Mucosa of descending colon (tissue), 3 donors: ENCODE measurements at places on chromosomes 3 and 15.
A peak's percentile ranks its signal among the peaks of the same experiment; 100 is the strongest.

- no peak for DNase-seq
Measured at GRCh38 chr3:39754549-39754948, 54.9 kb upstream of the MYRIP start.

- DNase-seq = no peak
Measured at GRCh38 chr15:48367483-48367882, 36.3 kb downstream of the DUT start.

- no peak for DNase-seq
Measured at GRCh38 chr3:37598808-37599581, 262.7 kb upstream of the CTDSPL start.

- DNase-seq = no peak
Measured at GRCh38 chr15:86446253-86446640, 366.6 kb downstream of the AGBL1 start.

DNA sequence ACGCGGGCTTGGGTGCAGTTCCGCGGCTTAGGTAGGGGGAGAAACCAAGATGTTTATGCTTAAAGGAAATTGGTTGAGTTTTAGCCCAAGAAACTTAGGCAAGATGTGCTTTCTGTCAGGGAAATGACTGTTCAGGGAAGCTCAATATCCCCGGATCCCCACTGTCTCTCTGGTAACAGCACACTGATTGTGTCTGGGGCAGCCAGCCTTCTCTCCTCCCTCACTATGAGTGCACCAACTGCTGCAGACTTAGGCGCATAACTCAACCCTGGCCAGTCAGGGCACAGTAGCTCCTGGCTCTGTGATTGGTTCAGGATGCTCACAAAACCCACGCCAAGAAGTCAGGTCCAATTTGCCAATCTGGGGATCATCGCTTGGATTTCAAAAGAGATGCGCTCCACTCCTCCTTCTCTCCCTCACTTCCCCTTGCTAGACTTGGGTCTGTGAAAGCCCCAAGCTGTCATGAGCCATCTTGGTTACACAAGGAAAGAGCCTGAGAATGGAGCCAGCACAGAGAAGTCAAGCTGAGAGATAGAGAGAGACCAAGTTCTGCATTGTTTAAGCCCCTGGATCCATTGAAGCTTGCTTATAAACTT is 42.5 kb upstream of the CACNA2D3 start:
- DNase-seq = no peak

- DNase-seq = no peak
Measured at GRCh38 chr3:31836131-31837075, 144.7 kb downstream of the OSBPL10 start.

DNA sequence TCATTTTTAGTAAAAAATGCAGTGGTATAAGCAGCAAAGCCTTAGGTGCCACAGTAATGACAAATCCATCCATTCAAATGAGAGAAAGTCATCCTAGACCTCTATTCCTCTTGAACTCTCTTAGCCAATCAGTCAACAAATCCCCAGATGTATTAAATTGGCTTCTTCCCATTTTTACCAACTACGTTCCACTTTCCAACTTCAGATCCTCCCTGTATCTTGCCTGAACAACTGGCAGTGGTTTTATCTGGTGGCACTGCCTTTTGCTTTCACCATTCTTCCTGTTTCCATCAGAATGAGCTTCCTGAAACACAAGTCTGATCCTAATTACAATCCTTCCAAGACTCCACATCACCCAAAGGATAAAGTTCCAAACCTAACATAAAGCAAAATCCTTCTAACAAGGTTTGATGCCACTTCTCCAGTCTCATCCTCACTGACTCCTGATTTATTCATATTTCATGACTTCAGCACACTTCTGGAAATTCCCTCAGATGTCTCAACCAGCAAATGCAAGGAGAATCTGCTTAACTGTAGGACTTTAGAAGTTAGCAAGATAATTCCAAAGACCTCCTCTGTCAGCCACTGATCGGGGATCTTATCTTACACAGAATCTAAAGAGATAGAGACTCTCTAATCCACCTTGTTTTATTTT is 69.8 kb upstream of the SLC4A7 start:
- no peak for DNase-seq

- no peak for DNase-seq
Measured at GRCh38 chr15:82958638-82959037, 6.1 kb upstream of the HOMER2 start.

DNA sequence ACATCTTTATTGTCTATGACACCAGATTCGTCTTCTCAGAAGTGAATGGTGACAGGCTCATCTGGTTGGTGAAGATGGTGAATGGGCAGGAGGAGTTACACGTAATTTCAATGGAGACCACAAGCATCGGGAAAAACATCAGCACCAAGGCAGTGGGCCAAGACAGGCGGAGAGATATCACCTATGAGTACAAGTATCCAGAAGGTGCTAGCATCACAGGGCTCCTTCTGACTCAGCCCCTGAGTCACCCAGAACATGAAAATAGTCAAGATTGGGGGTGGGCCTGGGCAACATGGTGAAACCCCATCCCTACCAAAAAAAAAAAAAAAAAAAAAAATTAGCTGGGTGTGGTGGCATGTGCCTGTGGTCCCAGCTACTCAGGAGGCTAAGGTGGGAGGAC is 32.6 kb downstream of the TGM4 start:
- no peak for DNase-seq

GRCh38 chr3:157354722-157355121 is 81.9 kb upstream of the PTX3 start:
- peak; percentile 29 for DNase-seq

GRCh38 chr15:71891026-71891425 is 80.7 kb downstream of the NR2E3 start:
- DNase-seq = no peak

GRCh38 chr3:71708476-71709105 is 16.6 kb downstream of the EIF4E3 start:
- no peak for DNase-seq

DNA sequence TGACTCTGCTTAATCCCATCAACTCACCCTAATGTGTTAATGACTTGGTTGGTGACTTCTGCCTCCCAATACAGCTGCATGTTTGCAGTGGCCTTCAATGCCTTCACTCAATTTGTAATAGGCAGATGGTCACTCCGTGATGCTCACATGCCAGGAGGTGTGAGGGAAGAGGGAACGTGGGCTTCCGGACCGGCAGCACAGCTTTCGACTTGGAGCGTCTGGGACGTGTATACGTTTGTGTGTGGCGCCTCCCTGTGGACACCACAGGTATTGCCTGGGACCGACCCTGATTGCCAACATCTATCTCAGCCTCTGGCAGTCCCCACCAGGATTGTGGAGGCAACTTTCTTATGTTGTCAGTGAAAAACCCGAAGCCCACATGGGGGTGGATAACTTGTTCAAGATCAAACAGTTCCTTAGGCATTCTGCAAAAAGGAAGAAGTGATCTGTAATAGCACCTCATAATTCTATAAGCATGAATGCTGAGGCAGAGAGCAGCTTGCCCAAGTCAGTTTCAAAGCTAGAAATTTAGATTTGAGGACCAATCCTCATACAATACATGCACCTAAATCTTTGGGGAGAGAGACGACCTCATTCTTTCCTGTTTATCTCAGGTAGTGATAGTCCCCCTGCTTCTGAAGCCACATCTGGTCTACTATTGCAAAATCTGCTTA is 16.9 kb downstream of the MRPL46 start:
- DNase-seq = peak; percentile 70

DNA sequence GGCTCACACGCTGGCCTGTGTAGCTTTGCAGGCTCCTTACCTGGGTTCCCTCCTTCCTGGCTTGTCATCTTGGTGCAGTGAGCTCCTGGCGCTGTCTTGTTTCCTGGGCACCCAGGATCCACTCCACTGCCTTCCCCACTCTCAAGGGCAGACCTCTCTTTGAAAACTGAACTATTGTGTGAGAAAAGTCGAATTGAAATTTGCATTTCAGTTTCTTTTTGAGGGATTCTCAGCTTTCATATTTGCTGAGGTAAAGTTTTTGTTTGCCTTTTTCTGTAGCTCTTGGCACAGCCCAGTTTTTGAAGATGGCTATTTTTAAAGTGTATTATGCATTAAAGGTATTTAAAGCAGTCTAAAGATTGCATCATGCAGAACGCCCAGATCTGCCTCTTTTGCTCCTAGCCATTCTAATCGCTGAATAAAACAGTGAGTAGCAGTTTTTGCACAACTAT is 70.1 kb downstream of the CCK start:
- DNase-seq = no peak

DNA sequence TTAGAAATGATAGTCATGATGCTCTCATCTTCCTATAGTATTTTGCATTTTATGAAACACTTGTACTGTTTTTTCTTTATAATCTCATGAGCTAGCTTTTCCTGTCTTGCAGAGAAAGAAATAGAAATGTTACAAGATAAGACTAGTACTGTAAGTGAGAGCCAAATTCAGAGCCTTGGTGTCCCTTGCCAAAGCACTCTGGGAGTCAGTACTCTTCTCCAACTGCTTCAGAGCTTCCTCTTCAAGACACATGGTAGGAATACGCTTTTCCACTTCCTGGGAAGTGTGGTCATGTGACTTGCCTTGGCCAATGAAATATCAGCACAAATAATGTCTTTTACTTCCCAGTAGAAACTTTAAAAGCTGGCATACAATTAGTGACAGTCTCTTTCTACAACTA is 112.4 kb downstream of the SEMA6D start:
- DNase-seq = no peak

- no peak for DNase-seq
Measured at GRCh38 chr15:49495993-49496753, 73.1 kb downstream of the FGF7 start.

DNA sequence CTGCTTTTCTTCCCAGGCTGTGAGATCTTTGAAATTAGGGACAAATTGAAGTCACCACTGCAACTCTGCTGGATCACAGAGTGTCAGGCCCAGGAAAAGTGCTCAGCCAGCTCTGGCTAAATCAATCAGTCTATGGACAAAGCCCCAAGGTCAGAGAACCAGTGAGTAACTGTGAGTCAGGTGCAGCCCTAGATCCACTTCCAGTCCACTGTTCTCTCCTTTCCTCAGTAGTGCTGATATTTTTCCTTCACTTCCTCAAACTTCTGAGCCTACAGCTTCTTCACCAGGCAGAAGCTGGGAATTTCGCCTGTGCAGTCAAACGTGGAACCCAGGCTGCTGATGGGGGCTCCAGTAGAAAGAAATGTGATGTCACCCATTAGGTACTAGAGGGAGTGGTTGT is 75.1 kb upstream of the TRIM42 start:
- DNase-seq = no peak

GRCh38 chr3:55264919-55265318 is 222.2 kb downstream of the WNT5A start:
- no peak for DNase-seq

DNA sequence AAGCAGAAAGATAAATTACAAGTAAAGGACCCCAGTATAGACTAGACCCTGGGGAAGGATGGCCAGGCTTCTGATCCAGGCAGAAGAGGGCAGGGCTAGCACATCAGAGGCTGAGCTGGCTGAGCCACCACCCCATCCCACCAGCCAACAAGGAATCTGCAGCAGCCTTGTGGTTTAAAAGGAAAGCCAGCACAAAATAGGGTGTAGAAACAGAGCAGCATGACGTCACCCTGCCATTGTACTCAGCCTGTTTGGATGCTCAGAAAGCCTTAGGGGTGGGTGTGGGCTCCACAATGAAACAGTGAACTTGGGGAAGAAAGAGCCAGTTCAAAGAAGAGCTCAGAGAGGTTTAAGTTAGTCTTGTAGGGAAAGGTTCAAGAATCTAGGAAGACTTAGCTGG is 28.2 kb downstream of the DUOX1 start:
- DNase-seq = no peak

DNA sequence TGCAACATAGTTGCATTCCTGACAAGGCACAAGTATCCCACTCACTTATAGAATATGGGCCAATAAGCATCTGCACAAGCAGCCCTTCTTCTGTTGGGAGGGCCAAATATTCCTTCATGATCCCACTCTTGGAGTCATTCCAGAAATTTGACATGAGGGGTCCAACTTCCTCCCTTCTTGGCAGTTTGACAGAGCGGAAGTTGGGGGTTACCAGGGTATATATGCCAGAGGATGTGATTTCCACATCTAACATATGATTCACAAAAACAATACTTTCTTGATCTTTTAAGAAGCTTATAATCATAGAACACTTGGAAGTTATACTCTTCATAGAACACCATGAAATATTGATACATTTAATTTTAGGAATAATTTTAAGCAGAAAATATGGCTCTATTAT is 100.9 kb upstream of the CRBN start:
- no peak for DNase-seq

GRCh38 chr15:74866090-74866489 is 7.1 kb downstream of the SCAMP2 start:
- no peak for DNase-seq

- no peak for DNase-seq
Measured at GRCh38 chr3:123813876-123814275, 70.3 kb downstream of the MYLK start.

DNA sequence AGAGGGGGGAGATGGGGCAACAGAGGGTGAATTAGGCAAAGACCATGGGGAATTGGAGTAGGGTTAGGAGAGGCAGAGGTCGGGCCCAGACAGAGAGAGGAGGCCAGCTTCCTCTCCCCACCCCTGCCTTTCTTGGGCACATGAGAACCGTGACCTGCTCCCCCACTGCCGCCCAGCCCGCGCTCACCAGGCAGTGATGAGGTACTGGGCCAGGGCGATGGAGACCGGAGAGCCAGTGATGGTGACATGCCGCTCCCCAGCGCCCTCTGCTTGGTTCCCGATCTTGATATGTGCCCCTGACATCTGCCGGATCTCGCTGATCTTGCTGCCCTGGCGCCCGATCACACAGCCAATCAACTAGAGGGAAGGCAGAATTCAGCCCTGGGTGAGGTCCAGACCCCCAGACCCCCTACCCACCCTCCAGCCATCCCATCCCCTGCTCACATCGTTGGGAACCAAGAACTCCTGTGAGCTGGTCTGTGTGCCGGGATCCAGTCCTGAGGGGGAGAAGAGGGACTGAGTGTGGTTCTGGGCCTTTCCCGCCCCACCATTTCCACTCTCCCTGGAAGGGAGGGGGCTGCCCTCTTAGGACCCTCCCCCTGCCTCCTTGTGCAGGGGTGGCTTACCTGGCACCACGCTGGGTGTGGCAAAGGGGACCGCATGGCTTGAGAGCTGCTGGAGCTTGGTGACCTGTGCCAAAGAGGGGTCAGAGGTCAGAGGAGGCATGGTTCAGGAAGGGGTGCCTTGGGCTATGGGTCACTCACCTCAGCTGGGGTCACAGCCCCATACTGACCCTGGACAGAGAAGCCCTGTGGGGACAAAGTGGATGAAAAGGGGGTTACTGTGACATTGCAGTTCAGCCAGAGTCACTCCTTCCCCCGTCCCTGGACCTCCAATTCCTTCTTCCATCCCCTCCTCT is 3.7 kb downstream of the GPR62 start:
- peak; percentile 33 for DNase-seq

DNA sequence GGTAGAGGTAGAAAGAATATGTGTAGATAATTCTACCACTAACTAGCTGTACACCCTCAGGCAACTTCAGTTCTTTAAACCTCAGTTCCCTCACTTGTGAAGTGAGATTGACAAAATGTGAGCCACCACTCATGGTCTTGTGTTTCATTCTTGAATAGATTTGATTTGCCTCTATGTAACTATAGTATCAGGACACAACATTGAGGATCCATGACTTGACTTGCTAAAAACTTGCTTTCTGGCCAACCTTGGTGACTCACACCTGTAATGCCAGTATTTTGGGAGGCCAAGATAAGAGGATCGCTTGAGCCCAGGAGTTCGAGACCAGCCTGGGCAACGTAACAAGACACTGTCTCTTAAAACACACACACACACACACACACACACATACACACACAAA is 115.8 kb upstream of the FLNB start:
- no peak for DNase-seq

GRCh38 chr3:133535971-133536881 is 37.3 kb upstream of the CDV3 start:
- peak; percentile 46 for DNase-seq
